ENCODE measurements at places on chromosomes 7 and 10.

DNA sequence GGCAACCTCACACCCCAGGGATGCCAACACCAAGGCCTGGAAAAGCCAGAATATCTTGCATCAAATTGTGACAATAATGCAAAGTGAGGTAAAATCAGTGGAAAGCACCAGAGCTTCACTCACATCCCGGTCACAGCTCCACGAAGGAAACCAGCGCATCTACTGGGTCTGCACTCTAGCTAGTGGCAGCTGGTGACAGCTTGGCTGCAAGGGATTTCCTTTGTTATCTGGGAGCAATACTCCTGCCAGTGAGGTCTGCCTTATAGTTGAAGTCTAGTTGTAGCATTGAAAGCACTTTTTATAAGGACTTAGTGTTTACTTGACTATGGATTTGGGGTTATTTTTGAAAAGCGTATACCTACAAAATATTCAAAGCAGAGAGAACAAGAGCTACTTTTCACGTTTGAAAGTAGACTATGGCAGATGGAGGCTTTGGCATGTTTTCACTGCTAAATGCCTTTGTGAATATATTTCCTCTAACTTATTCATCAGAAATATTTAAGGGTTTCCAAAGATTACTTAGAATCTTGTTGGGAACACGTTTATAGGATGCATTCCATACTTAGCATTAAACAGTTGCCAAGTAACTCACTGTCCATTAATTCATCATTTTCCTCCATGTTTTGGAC lies 26.1 kb downstream of the WDFY4 start:
- no peak for DNase-seq

DNA sequence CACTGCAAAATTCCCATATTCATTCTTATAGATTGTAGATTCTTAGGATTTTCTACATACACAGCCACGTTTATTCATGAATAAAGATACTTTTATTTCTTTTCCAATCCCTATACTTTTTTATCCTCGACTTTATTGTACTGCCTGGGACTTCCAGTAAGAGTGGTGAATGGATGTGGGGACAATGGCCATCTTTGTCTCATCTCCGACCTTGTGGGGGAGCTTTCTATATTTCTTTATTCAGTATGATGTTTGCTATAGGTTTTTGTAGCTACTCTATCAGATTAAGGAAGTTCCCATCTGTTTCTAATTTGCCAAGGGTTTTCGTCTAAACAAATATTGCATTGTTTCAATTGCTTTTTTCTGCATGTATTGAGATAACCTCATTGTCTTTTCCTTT lies 184.3 kb downstream of the FOXP2 start:
- DNase-seq = no peak

GRCh38 chr10:102628451-102628911 lies 15.8 kb upstream of the TRIM8 start:
- no peak for DNase-seq

DNA sequence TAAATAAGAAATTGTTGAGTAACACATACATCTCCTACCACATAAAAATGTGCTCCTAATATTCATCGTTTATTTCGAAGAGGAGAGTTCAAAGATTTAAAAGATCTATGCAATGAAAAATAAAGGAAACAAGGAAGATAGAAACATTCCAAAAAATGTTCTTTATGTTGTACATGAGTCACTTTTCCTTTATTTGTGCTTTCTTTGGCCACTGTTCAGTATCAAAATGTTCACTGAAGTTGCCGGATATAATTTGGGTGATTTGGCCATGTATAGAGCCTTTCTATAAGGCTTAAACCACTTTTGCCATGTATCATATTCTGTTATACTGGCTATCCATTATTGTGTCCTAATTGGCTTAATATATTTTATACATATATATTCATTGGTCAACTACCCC lies 62.9 kb upstream of the PRR15 start:
- DNase-seq = no peak

DNA sequence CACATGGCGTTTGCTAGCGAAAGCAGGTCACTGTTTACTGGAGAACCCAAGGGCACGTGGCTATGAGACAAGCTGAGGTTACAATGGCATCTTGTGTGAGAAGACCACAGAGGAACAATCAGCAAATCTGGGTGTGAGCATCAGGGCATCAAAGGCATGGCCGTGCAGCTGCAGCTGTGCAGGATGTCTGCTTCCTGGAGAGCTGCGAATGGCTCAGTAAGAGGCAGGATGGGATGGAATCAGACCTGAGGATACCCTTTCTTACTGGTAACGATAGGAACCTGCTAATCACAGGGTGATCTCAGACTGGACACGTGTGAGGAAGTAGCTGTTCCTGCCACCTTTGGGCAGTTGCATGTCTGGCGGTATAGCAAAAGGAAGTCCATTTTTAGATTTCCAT lies 119.5 kb downstream of the RNF216 start:
- no peak for DNase-seq

DNA sequence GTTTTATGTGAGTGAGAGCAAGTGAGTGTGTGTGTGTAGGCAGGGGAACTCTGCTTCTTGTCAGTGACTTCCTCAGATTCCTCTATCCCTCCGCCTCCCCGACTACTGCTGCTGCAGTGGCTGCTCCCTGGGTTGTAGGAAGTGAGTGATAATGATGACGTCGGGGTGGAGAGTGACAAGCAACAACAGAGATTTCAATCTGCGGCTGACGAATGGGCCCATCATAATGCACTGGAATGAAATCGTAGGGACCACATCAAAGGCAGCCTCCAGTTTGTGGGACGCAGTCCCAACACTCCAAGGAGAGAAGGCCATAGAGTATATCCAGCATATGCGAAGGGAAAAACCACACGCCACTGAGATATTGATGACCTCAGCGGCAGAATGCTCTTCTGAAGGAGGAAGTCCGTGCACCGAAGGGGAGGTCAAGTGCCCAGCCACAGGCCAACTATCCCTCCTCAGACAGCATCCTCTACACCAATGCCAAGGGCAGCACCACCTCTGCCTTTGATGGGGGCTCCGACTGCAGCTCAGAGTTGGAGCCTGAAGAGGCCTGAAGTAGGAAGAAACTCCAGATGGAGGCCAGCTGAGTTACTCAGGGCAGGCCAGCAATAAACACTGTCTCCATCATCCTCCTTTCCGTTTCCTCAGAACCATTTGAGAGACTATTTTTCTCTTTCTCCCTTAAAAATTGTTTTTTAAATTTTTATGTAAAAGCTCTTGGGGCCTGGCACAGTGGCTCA lies 11.3 kb upstream of the STMP1 start:
- DNase-seq = no peak

- no peak for DNase-seq
These were observed 42.1 kb downstream of the SCIN start for GRCh38 chr7:12612622-12613021.

DNA sequence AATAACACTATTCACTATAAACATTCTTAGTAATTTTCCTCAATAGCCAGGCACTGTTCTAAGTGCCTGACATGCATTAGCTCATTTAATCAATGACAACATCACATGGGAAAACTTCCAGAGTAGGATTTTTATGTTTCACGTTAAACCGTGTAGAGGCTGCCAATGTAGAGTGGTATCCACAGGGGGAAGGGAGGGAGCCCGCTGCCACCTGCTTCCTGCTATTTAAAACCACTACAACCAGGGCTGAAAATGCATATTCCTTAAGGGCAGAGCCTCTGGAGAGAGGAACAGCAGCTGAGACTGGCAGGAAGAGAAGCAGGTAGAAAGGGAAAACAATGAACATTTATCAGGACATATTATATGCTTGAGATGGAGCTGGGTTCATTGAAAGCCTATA lies 684.3 kb upstream of the AUTS2 start:
- no peak for DNase-seq

GRCh38 chr7:99076615-99077014 lies 67.3 kb downstream of the SMURF1 start:
- no peak for DNase-seq

DNA sequence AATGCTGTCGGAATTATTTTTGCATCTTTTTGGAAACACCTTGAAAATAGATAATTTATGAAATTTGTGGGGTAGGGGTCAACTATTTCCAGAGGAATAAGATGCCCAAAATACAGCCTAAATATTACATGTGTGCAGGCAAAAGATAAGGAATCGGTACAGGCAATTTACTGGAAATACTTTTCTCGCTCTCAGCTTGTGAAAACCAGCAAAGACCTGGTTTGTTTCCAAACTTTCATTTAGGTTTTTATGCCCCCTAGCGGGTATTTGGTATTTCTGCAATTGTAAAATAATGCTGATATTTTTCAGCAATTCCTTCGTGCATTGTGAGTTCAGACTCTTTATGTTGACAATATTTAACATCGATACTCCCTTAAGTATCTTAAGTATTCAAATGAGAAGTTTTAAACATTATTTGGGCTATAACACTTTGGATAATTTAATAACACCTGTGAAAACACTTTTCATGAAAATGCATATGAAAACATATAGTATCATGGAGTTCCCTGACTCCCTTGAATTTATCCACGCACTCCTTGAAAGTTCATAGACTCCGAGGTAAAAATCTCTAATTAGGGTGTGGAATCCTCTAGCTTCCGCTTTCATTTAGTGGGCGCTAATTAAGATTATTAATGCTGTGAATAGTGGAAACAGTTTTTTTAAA lies 132.4 kb downstream of the TSPAN12 start:
- DNase-seq = peak; percentile 23

DNA sequence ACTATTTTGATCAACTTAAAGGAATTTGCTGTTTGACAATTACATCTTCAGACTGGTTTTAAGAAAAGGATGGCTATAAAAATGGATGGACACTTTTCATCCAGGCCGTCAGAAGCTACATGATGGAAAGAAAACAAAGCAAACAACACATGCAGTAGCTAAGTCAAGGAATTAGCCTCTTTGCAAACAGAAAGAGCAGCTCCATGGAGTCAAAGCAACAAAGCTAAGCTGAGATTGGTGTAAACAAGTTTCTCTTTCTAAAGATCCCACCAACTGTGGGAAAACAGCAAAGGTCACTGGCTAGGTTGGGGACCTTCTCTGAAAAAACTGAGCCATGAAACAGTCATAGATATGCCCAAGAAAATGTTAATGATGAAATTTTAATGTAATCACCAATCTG lies 98.9 kb downstream of the RNF133 start:
- no peak for DNase-seq

- DNase-seq = no peak
These were observed 92.7 kb upstream of the GPR26 start for GRCh38 chr10:123573236-123574108.

DNA sequence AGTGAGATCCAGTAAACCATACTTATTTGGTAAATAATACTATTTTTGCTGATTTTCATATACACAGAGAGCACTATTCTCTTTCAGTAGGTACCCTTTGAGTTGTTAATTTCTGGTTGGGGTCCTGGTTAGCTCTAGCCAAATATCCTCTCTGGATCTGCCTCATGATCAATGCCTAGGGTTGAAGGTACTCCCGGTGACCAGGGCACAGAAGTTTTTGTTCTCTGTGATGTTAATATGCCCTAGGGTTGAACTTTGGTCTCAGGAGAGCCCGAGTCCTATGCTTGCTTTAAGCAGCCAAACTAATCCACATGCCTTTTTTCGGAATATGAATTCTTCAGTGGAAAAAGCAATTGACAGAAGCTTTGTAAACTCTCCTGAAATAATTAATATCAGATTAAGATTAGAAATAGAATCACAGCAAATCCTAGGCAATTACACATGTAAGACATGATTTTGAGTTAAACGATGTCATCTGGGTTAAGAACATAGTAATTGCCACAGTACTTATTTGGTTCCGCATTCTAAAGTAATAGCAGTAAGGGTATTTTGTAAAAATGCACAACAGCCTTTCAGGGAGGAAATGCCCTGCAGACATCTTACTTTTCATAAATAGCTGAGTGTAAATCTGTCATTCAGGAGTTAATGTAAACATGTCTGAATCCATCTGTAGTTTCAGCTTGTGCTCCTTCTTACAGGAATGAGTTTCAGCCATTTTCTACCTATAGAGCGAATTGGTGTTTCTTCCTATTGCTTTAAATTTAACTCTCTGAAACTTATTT lies 10.1 kb downstream of the CHN2 start:
- no peak for DNase-seq

GRCh38 chr7:106114716-106115383 lies 2.7 kb upstream of the SYPL1 start:
- no peak for DNase-seq

- DNase-seq = no peak
These were observed 68.9 kb upstream of the ZNF33B start for GRCh38 chr10:42707234-42707633.

DNA sequence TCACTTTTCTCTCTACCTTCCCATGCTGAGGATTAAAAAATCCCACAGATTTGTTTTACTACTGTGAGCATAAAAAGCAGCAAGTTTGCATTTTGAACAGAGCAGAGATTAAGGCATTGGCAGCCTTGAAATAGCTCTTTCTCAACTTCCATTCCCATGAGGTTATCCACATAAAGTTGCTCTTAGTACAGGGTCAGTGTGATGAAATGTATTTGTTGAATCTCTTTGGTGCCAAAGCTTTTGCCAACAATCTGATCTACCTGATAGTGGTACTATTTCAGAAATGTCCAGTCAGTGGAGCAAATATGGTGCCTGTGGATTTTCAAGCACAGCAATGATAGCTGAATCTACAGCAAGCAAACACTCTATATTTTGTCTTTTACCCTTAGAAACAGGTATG lies 254.8 kb downstream of the INHBA start:
- DNase-seq = no peak

DNA sequence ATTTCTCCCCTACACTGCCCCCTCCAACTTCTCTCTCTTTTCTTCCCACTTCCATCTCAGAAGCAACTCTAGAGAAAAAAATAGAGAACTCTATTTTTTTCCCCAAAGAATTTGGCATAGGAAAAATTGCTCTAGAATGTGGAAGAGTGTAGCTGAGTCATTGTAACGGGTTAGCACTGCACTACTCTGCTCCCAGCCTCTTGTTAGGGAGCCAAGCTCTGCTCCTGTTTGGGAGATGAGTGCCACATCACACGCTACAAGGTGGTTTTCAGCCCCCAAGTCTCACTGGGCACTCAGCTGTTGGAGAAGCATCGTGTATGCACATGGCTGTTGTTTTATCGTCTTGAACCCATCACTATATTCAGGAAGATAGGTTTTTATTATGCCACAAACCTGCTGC lies 136.4 kb downstream of the BMPER start:
- no peak for DNase-seq

GRCh38 chr10:95663496-95663895 lies 7.0 kb upstream of the ALDH18A1 start:
- DNase-seq = no peak

- DNase-seq = no peak
These were observed 50.3 kb downstream of the SRRM3 start for GRCh38 chr7:76252021-76252420.

Data from smooth muscle cell of the brain vasculature (primary cell).